GM12891 (cell line): ENCODE measurements at places on chromosomes 3 and 15.
A peak's percentile ranks its signal among the peaks of the same experiment; 100 is the strongest.

GRCh38 chr15:51838270-51838669 is 8.8 kb downstream of the TMOD3 start:
- no peak for DNase-seq

- DNase-seq, result no peak
These were observed 202.7 kb downstream of the ITPR1 start for GRCh38 chr3:4695846-4696245.

- DNase-seq, result no peak
These were observed 388.2 kb downstream of the OTOL1 start for GRCh38 chr3:161884830-161885229.

GRCh38 chr3:101781166-101781565 is 2.2 kb downstream of the NXPE3 start:
- no peak for DNase-seq

- DNase-seq, result no peak
These were observed 16.4 kb downstream of the LDHAL6B start for GRCh38 chr15:59222906-59223550.

GRCh38 chr15:55823699-55824340 is 80.9 kb upstream of the PRTG start:
- no peak for DNase-seq

- DNase-seq, result no peak
These were observed 11.1 kb downstream of the RUVBL1 start for GRCh38 chr3:128112357-128112968.

DNA sequence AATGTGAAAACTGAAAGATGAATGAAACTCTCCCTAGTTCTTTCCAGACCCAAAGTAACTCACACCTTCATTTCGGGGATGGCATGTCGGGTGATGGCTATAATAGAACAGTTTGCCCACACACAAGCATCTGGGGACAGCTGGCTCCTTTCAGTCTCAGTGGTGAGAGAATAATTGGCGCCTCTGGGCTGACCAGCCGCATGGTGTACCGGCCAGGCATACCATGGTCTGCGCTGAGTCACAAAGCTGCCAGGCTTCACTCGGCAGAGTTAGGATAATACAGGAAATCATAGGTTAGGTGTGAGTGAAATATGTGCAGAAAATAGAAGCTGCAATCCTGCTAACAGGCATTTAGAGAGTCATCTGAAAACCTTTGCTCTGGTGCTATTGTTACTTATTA is 80.4 kb upstream of the IGF1R start:
- no peak for DNase-seq

GRCh38 chr3:12472000-12472610 is 12.2 kb upstream of the TSEN2 start:
- no peak for DNase-seq

GRCh38 chr3:144229953-144230352 is 258.3 kb downstream of the DIPK2A start:
- DNase-seq, result no peak

DNA sequence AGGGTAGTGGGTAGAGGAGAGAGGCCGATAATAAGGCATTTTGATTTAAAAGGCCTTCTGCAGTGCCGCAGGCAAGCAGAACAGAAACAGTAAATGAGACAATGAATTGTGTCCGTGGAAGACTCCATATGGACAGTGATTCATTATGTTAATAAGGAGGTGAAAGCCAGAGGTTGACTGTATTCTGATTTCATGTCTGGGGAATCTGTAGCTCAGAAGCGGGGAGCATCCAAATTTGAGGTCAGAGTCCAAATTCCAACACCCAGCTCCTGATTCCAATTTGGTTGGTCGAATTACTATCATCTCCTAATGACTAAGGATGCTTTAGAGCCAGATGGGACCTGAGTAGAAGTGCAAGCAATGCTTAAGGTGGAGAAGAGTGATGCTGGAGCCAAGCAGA is 1.0 kb upstream of the TBC1D21 start:
- DNase-seq, result no peak

- peak; percentile 43 for DNase-seq
These were observed 94.4 kb downstream of the DNASE1L3 start for GRCh38 chr3:58116161-58116955.

DNA sequence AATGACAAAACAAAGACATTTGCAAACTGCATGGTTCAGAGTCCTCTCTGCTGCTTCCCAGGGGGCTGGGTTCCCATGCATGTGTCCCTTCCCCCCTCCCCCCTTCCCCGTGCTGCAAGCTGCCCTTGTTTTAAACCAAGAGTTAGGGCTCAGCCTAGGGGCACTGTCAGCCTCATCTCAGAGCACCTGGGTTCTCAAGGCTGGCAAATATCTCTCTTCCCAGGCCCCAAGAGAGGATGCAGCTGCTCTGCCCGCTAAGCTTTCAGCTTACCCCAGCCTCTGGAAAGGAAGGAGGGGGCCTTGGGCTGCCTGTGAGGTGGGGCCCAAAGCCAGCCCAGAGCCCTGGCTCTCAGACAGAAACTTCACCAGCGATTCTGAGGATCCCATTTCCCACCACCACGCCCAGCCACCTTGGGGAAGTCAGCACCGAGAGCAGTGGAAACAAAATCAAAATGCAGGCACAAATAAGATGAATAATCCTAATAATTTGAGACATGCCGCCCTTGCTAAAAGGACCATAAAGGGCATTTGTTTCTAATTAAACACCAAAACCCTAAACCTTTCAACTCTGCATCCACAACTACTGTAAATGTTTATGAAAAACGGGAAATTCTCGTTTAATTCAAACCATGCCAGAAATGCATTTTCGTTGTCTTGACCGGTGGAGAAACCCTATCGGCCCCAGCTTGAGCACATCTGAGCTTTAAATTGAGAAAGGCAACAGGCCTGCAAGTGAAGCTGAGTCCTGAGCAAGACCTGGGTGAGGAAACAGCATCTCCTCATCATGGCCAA is 67.7 kb upstream of the WNT5A start:
- DNase-seq, result no peak

GRCh38 chr3:188526057-188526456 is 372.1 kb downstream of the LPP start:
- no peak for DNase-seq

GRCh38 chr3:17195192-17195611 is 310.4 kb downstream of the PLCL2 start:
- peak; percentile 7 for DNase-seq

DNA sequence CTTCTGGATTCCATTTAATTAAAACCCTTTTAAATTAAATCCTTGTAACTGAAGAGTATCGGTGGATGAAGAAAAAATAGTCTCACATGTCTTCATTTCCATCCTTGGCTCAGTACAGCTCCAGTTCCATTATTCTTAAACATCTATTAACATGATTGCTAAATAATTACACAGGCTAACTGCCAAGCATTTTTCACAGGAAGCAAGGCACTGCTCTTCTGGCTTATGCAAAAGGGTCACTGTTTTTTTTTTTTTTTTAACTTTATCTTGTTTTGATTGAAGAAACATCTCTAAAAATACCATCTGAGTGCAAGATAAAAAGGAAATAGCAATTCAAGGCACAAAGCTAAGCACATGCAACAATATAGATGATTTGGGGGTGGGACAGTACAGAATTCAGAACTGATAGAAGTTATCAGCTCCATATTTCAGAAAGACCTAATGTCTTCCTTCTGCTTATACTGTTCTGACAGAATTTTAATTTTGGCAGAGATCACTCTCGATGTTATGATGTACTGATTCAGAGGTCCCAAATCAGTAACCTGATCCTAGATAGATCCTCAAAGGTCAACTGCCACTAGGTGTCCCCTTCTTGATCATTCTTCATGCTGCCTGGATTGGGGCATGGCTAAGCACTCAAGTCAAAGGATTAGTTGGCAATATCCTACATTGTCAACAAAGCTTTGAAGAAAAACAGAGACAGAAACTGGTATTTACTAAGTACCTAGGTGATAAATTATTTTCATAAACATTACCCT is 57.8 kb upstream of the ACTC1 start:
- DNase-seq, result no peak

DNA sequence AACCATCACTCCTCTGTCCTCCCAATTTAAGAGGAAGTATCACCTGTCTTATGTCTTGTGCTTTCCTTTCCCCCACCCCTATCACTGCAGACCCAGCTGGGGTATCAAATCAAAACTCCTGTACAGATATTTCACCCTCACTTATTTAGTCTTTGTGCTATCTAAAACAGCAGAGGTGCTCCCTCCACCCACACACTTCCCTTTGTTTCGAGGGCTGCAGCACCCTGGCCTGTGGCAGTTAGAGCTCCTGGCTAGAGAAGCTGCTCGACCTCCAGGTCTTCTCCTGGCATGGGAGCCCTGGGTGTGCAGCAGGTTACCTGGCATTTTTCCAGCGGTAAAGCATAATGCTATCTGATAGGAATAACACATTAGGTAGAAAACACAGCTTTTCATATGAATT is 181.4 kb upstream of the BCL6 start:
- DNase-seq, result no peak

DNA sequence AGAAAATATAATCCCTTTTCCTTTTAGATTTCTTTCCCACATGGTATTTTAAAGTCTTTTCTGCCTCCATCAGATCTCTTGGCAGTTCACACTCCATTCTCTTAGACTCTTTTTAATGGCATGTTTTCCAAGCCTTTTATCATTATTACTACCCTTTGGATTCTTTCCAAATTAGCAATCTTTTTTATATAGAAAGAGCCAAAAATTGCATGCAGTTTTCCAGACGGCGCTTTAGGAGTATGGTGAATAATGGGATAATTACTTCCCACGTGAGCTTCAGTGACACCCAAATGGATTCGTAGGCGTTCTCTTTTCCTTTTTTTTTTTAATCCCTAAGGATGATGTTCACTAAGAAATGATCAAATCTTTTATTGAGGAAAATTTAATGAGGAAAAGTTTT is 354.8 kb upstream of the DNAJC19 start:
- DNase-seq, result no peak

GRCh38 chr3:11850003-11850402 is 3.3 kb upstream of the TAMM41 start:
- no peak for DNase-seq

GRCh38 chr3:126433105-126433430 is 38.4 kb downstream of the CFAP100 start:
- DNase-seq, result no peak

DNA sequence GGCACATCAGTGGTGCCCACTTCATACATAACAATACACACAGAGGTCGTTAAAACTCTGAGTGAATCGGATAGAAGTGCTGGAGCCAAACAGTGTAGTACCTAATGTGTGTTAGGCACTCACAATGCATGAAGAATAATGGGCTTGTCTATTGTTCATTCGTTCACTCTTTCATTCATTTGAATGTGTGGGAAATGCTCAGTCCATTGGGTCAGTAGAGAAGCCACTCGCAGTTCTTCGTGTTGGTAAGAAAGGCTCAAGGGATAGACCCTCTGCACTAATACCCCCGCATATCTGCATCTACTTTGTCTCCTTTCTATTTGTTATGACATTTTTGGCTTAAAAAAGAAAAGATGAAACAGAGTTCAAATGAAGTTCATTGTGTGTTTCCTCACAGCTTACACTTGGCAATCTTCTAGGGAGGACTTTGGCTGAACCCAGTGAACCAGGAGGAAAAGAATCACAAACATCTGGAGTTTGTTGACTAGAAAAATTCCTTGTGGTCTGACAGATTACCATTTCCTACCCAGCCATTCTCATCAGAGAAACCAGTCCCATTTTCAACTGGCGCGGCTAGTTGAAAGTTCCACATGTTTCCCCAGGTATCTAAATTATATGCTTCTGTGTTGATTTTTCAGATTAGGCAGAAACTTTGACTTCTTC is 32.8 kb upstream of the MFSD1 start:
- no peak for DNase-seq

- DNase-seq, result peak; percentile 25
These were observed 240.8 kb downstream of the NR1D2 start for GRCh38 chr3:24185738-24186384.

DNA sequence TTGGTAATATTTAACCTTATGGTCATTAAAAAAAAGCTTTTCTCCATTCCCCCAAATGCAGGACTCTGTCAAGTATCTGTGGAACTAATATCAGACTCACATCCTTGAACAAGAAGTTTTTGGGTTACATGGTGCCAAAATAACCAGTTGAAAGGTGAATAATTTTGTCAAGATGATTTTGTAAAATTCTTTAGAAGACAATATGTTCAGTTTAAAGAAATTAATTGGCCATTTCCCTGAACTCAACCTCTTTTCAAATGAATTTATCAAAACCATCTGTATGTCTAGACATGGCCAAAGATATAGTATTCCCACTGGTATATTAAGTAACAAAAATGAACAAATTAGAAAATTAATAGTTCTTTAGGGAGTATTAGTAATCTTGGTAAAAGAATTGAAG is 280.5 kb downstream of the MBNL1 start:
- DNase-seq, result no peak

DNA sequence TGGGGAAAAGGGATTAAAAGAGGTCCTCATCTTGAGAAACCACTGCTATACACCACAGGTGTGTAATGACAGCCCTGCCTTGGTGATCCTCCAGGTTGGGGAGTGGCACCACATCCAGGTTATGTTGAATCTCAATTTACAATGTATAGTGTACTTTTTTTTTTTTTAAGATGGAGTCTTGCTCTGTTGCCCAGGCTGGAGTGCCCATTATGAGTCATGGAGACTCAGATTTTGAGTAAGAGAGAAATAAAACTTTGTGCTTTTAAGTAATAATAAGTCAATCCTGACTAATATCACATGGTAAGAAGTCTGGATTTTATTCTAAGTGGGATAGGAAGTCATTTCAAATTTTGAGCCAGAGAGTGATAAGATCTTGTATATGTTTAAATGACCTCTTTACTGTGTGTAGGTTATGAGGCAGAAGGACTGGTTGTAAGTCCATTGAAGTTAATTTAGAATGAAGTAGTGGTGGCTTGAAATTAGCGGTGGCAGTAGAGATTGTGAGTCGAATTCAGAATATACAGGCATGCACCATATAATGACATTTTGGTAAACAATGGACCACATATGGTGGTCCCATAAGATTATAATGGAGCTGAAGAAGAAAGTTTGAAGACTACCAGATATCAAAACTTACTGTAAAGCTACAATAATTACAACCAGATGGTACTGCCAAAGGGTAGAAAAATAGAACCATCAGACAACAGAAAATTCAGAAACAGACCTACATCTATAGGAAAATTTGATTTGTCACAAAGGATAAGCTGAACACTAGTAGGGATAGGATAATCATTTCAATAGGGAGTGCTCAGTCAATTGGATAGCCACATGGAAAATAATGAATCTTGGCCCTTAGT is 20.7 kb downstream of the POPDC2 start:
- no peak for DNase-seq

- no peak for DNase-seq
These were observed 4.6 kb downstream of the ALAS1 start for GRCh38 chr3:52202384-52203077.

GRCh38 chr15:90840157-90840855 is 28.1 kb upstream of the FURIN start:
- DNase-seq, result no peak

GRCh38 chr3:99874237-99875002 is 56.8 kb downstream of the CMSS1 start:
- no peak for DNase-seq

- no peak for DNase-seq
These were observed 617.2 kb upstream of the UBE2E2 start for GRCh38 chr3:22585911-22586310.

- no peak for DNase-seq
These were observed 5.7 kb downstream of the SLC6A20 start for GRCh38 chr3:45790596-45790995.

GRCh38 chr15:26665957-26666791 is 106.7 kb downstream of the GABRB3 start:
- no peak for DNase-seq

- no peak for DNase-seq
These were observed 36.7 kb upstream of the CCDC174 start for GRCh38 chr3:14614862-14615261.

- no peak for DNase-seq
These were observed 71.9 kb upstream of the SLC6A11 start for GRCh38 chr3:10744098-10744465.
